Stimulated activated CD4-positive, alpha-beta T cell treated with anti-CD3 and anti-CD28 coated beads, Interleukin-12 subunit alpha, Interleukin-12 subunit beta, amount 100 ng/mL, for 4 hours (primary cell): ENCODE measurements at places on chromosomes 5 and 9.
A peak's percentile ranks its signal among the peaks of the same experiment; 100 is the strongest.

GRCh38 chr5:1161833-1162229, 39.6 kb upstream of the SLC6A19 start:
- no peak for DNase-seq

DNA sequence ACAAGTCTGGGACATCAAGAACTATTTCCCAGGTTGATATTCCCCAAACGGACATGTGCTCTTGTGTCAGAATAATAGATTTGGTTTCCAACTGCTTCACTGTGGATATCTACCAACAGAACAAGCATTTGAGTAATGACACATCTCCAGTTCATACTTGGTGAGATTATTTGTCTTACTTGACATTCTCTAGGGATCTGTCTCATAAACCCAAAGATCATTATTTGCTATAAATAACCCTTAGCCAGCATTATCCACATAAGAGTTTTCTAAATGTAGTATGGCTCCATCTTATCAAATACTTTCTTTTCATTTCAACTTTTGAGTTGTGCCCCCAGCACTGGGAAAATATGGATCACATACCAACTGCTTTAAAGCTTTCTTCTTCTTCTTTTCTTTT, 1063.9 kb upstream of the CDH18 start:
- DNase-seq = no peak

DNA sequence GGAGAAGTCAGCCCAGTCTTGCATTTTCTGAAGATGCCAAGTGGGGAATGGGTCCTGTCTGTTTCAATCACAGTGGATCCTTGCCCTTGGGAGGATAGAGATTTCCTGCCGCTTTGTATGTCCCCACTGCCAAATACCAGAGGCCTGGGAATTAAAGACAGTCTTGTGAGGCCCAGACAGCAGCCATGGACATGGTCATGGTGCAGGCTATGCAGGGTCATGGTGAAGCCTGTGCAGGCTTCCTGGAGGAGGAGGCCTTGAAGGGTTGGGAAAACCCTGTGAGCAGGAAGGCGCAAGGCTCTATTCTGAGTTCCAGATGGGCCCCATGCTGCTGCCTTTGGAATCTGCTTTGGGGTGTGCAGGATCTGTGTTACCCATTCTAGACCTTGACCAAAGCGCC, 57.3 kb upstream of the PITX1 start:
- no peak for DNase-seq

GRCh38 chr5:143261748-143262392, 141.6 kb downstream of the NR3C1 start:
- DNase-seq = no peak

DNA sequence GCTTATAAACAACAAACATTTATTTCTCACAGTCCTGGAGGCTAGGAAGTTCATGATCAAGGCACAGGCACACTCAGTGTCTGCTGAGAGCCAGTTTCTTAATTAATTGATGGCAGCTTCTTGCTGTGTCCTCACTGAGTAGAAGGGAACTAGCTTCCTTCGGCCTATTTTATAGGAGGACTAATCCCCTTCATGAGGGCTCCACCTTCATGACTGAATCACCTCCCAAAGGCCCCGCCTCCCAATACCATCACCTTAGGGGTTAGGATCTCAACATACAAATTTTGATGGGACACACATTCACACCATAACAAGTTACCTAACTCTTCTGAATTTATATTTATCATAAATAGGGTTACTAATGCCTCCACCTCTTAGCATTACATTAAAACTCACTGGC, 129.8 kb downstream of the GNAQ start:
- no peak for DNase-seq

DNA sequence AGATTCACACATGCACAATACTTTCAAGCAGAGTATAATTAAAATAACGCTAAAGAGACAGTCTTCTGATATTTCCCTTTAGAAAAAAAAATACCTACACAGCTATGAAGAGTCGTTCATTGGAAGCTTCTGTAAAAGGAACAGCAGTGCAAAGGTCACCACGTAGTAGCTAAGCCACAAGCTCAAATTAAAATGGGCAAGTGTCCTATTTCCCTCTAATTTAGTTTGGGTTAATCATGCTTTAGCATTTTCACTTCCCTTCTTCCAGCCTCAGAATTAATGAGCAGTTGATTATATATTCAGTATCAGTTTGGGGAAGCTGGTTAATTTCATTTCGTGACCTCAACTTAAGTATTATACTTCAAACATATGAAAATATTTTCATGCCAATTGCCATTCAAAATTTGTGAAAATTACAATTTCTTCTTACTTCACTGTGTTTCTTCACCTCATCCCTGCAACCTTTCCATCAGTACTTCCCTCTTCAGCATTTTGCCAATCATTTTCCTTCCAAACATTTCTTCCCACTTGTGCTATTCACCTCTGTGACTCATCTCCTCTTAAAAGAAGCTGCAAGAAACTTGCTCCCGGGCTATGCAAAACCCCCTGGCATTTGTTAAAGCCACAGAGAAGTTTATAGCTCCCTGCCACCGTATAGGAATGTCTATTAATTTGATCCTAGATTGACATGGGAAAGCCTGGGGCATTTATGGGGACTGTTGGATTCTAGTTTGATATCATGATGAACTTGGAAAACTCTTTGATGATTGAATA, 83.0 kb downstream of the DMRTA1 start:
- no peak for DNase-seq

DNA sequence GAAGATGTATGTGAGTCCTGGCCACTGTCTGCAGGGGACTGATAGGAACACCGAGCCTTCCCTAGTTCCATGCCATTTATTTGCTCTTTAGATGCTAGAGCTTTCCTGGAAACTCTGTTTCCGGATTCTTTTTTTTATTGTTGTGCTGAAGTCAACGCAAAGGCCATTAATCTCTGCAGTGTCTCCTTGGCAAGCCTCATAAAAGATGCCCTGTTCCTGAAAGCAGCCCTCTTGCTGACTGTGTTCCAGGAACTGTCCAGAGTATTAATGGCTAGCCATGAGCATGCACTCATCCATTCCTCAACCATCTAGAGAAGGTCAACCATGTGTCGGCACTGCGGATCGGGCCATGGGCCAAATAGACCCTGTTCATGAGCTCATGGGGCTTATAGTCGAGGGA, 42.9 kb upstream of the SMAD5 start:
- no peak for DNase-seq

DNA sequence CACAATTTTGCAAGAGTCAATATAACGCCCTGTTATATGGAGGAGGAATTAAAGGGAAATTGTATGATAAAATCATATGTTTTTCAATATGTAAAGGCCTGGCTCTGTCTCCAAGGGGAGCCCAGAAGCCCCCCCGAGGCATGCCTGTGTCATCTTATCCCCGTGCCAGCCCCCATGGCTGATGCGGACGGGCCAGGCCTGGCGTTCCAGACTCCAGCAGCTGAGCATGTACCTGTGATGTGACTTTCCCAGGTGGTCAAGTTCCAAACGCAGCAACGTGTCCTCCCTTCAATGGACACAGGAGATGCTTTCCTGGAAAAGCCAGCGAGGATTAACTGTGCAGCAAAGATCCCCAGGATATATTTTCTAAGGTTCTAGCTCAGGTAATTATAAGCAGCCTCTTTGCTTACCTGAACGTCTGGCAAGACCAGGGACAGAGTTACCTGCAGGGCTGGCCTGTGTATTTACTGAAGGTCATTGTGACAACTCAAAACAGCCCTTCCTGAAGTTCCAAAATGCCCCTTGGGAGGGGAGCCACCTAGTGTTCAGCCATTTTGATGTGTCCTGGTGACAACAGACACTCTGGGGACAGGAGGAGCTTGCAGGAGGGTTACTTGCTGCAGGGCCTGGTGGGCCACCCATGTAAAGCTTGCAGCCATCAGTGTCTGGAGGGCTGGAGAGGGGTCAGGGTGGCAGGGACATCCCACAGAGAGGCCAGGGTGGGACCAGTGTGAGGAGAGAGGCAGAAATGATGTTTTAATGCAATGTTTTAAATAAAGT, 53.3 kb upstream of the RNU6ATAC start:
- no peak for DNase-seq

- peak; percentile 8 for DNase-seq
Measured at GRCh38 chr9:117825609-117826347, 121.6 kb downstream of the TLR4 start.
